ENCODE measurements at places on chromosomes 6 and 20. TPM values are rescaled to one million over a fixed set of nuclear protein-coding genes. Genes with fewer than 3 reads are reported as not detected.
A peak's percentile ranks its signal among the peaks of the same experiment; 100 is the strongest.

GRCh38 chr20:16260911-16261310 is 312.3 kb downstream of the KIF16B start:
- no peak for DNase-seq
- no peak overlapping the region for H3K4me3 ChIP-seq
- no peak overlapping the region for H3K27ac ChIP-seq
- H3K36me3 ChIP-seq = peaks cover 3% of the 10 kb centered on the region
- H3K27me3 ChIP-seq = peaks cover 5% of the 10 kb centered on the region

DNA sequence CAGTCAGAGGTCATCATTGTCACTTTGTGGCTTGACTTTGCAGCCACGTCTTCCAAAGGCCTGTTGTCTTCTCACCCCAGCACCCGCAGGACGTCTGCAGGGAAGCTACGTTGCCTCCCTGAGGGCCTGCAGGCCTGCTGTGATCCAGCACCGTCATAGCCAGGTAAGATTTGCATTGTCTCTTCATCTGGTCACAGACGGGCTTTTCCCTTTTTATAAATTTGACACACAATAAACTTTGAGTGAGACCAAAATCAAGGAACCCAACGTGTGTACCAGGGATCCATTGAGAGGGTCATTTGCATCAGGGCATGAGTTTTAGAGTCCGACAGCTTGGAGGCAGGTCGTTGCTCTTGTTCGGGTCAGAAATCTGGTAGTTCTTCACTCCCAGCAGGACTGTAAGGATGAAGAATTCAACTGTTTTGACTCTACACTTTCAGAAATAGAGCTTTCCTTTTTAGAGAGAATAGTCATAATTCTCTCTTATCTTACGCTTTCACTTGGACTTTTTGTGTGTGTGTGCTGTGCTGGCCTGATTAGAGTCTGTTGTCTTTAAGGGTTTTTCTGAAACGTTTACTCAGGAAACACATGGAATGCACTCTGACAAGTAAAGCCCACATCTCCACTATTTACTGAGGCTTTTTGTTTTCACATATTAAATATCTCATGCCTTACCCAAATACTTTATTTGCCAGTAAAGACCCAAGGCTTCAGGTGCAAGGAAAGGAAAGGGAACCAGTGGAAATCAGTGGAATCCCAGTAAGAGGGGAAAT is 177.2 kb upstream of the TAB2 start:
- H3K27ac ChIP-seq = peak overlapping the region; percentile 74
- H3K4me1 ChIP-seq = peaks cover 15% of the 10 kb centered on the region
- H3K36me3 ChIP-seq = no peaks in the 10 kb centered on the region
- no peak for DNase-seq
- H3K4me3 ChIP-seq = no peak overlapping the region
- peaks cover 6% of the 10 kb centered on the region for H3K27me3 ChIP-seq

DNA sequence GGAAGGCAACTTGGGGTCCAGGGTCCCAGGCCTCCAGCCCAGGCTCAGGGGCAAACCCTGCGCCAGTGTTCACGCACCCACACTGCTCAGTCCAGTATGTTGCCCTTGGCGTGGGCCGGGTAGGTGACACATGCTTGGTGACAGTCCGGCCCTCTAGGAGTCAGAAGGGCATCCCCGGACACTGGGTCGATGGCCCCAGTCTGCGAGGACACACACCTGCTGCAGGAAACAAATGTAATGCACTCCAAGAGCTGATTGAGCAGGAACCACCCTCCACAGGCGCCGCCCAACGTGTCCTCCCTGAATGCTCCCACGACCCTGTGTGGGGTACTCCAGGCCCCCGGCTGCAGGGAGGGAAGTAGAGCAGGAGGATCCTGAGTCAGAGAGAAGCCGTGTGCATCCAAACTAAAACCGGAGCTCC is 160.7 kb downstream of the DLL1 start:
- H3K36me3 ChIP-seq = peaks cover 1% of the 10 kb centered on the region
- H3K4me3 ChIP-seq = no peak overlapping the region
- peaks cover 5% of the 10 kb centered on the region for H3K27me3 ChIP-seq
- H3K27ac ChIP-seq = no peak overlapping the region
- peaks cover 16% of the 10 kb centered on the region for H3K4me1 ChIP-seq
- DNase-seq = no peak

GRCh38 chr20:56111961-56112730 is 106.8 kb upstream of the CBLN4 start:
- no peaks in the 10 kb centered on the region for H3K27me3 ChIP-seq
- no peaks in the 10 kb centered on the region for H3K36me3 ChIP-seq
- DNase-seq = no peak
- H3K4me1 ChIP-seq = no peaks in the 10 kb centered on the region
- no peak overlapping the region for H3K4me3 ChIP-seq

GRCh38 chr6:81547149-81547548 is 205.3 kb downstream of the TENT5A start:
- no peaks in the 10 kb centered on the region for H3K36me3 ChIP-seq
- no peak overlapping the region for H3K4me3 ChIP-seq
- no peak for DNase-seq
- H3K27ac ChIP-seq = no peak overlapping the region
- no peaks in the 10 kb centered on the region for H3K27me3 ChIP-seq

DNA sequence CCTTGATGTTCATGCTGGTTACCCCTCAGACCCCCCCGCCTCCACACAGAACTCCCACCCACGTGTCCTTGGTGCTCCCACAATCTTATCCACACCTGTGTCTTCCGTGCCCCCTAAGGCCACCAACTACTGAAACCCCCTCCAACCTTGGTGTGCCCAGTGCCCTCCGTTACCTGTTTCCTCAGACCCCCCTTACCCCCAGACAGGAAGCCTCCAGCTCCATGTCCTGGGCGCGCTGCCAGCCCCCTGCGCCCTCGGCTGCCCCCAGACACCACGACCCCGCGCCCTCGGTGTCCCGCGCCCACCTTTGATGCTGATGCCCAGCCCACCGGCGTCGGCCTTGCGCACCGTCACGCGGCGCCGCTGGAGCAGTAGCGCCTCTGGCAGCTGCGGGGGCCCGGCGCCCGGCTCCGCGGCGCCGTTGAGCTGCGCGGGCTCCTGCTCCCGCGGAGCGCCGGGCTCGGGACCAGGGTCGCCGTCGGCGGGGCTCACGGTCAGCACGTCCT is 504 bp downstream of the SNTA1 start:
- peak overlapping the region; percentile 37 for H3K27ac ChIP-seq
- H3K27me3 ChIP-seq = peaks cover 48% of the 10 kb centered on the region
- H3K4me3 ChIP-seq = peak overlapping the region; percentile 73
- H3K36me3 ChIP-seq = no peaks in the 10 kb centered on the region

- DNase-seq = no peak
- H3K27me3 ChIP-seq = no peaks in the 10 kb centered on the region
- no peak overlapping the region for H3K4me3 ChIP-seq
- H3K4me1 ChIP-seq = peaks cover 3% of the 10 kb centered on the region
- H3K27ac ChIP-seq = no peak overlapping the region
- H3K36me3 ChIP-seq = peaks cover 5% of the 10 kb centered on the region
Measured at GRCh38 chr6:110270165-110270564, 88.0 kb downstream of the METTL24 start.

- peaks cover 5% of the 10 kb centered on the region for H3K27me3 ChIP-seq
- H3K27ac ChIP-seq = no peak overlapping the region
- DNase-seq = no peak
- no peaks in the 10 kb centered on the region for H3K36me3 ChIP-seq
- H3K4me1 ChIP-seq = peaks cover 4% of the 10 kb centered on the region
- no peak overlapping the region for H3K4me3 ChIP-seq
Measured at GRCh38 chr20:61699495-61700374, 365.9 kb downstream of the TAF4 start.

DNA sequence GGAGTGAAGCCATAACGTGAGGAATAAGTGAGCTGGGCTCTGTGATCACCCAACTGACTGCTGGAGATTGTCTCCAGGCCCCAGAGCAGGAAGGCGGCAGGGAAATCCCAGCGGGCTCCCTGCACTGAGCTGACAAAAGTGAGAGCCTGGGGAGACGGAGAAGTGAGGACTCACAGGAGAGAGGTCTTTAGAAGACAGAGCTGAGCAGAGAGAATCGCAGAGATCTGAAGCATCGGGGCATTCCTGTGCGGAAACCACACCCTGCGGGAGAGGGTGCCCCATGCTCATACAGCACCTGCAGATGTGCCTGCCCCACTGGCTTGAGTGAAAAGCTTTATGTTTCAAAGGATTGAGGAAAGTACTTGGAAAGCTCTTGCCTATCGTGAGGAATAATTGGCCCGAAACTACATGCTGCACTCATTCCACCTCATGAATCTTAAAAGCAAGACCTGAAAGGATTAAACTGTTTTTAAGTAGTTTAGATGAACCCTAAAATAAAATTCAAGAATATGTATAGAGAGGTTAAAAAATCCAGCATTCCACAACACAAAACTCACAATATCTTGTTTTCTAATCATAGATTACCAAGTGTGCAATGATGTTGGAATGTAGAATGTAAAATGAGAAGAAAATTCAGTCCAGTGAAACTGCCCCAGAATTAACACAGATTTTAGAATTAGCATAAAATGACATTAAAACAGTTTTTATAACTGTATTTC is 17.7 kb upstream of the THBS2 start:
- no peak overlapping the region for H3K27ac ChIP-seq
- no peaks in the 10 kb centered on the region for H3K36me3 ChIP-seq
- H3K4me3 ChIP-seq = no peak overlapping the region
- no peak for DNase-seq

GRCh38 chr6:122184401-122184827 is 215.0 kb upstream of the HSF2 start:
- H3K4me1 ChIP-seq = peaks cover 2% of the 10 kb centered on the region
- no peak overlapping the region for H3K4me3 ChIP-seq
- no peak for DNase-seq

- no peak overlapping the region for H3K4me3 ChIP-seq
- H3K36me3 ChIP-seq = no peaks in the 10 kb centered on the region
- H3K4me1 ChIP-seq = peaks cover 82% of the 10 kb centered on the region
Measured at GRCh38 chr20:6707321-6707831, 60.1 kb upstream of the BMP2 start.

- no peaks in the 10 kb centered on the region for H3K27me3 ChIP-seq
- H3K36me3 ChIP-seq = peaks cover 4% of the 10 kb centered on the region
- DNase-seq = no peak
- H3K4me3 ChIP-seq = no peak overlapping the region
Measured at GRCh38 chr6:109053336-109053735, 41.3 kb downstream of the SESN1 start.

GRCh38 chr6:159654483-159655098 is 38.5 kb downstream of the SOD2 start:
- H3K27me3 ChIP-seq = no peaks in the 10 kb centered on the region
- H3K4me1 ChIP-seq = no peaks in the 10 kb centered on the region
- DNase-seq = no peak
- H3K36me3 ChIP-seq = peaks cover 3% of the 10 kb centered on the region
- H3K4me3 ChIP-seq = no peak overlapping the region
- no peak overlapping the region for H3K27ac ChIP-seq

DNA sequence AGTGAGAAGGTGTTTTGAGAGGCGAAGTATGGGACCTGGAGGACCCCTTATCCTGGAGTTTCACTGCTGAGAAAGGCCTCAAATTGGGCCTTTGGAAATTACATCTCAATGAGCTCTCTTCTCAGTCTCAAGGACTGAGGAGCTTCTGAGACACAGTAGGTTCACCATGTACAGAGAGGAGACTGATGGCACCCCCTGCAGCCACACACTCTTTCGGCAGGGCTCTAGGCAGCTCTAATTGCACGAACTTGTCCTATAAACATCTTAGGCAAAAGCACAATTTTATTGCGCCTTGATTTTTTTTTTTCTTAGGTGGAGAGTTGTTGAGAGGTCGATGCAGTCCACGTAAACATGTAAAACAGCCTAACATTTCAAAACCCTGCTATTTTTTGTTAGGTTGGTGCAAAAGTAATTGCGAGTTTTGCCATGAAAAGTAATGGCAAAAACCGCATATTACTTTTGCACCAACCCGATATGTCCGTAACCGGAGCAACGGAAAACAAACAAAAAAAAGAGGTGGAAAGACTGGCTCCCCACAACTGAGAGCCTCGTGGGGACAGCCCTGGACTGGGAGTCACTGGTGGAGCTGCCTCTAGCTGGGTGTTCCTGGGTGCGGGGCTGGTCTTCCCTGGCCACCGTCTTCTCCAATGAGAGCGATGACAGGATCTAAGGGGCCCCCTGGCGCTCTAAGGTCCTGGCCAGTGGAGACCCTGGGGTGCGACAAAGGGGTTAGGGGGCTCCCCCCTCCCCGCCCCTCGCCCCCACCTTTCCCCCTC is 84.0 kb upstream of the EYA2 start:
- no peak overlapping the region for H3K4me3 ChIP-seq
- no peaks in the 10 kb centered on the region for H3K36me3 ChIP-seq

DNA sequence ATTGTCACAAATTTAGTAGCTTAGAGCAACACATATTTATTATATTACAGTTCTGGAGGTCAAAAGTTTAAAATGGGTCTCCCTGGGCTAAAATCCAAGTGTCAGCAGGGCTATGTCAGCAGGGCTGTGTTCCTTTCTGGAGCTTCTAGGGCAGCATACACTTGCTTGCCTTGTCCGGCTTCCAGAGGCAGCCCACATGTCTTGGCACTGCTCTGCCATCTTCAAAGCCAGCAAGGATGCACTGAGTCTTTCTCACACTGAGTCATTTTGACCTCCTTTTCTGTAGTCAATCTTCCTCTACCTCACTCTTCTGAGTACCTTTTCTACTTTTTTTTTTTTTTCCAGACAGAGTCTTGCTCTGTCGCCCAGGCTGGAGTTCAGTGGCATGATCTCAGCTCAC is 39.0 kb downstream of the ADGRF4 start:
- no peaks in the 10 kb centered on the region for H3K27me3 ChIP-seq
- H3K36me3 ChIP-seq = no peaks in the 10 kb centered on the region

- no peak overlapping the region for H3K4me3 ChIP-seq
- peaks cover 9% of the 10 kb centered on the region for H3K4me1 ChIP-seq
- DNase-seq = no peak
- no peak overlapping the region for H3K27ac ChIP-seq
- H3K36me3 ChIP-seq = no peaks in the 10 kb centered on the region
- H3K27me3 ChIP-seq = peaks cover 25% of the 10 kb centered on the region
Measured at GRCh38 chr20:40892642-40893041, 136.0 kb upstream of the TOP1 start.

DNA sequence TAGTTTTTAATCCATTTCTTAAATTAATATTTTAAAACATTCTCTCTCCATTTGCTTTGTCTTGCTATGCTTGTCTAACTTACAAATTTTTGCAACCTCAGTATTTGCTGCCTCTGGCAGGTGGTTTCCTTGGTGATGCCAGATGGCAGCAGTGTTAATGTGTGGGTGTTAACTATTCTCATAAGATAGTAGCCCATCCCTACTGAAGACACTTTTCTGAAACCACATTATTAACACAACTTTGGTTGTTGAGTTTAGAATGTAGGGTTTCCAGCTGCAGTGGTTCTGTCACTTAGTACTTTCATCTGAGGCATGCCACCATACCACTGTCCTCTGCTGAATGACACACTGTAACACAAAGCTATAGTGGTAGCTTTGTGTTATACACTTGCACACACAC is 75.1 kb downstream of the MYO6 start:
- H3K4me3 ChIP-seq = no peak overlapping the region
- no peak overlapping the region for H3K27ac ChIP-seq
- no peaks in the 10 kb centered on the region for H3K27me3 ChIP-seq
- no peak for DNase-seq

The TOX2 gene
- total RNA-seq = 2.5 TPM

The RNF144B gene
- total RNA-seq = 3.1 TPM

The TNNC2 gene
- not detected for total RNA-seq

The LZTS3 gene
- 47.8 TPM for total RNA-seq

The DUSP15 gene
- total RNA-seq = 13.2 TPM

The MRPL18 gene
- total RNA-seq = 45.2 TPM
